CD4-positive, alpha-beta T cell treated with Interferon gamma for 1 hour (primary cell): ENCODE measurements at places on chromosomes 5 and 9.

DNA sequence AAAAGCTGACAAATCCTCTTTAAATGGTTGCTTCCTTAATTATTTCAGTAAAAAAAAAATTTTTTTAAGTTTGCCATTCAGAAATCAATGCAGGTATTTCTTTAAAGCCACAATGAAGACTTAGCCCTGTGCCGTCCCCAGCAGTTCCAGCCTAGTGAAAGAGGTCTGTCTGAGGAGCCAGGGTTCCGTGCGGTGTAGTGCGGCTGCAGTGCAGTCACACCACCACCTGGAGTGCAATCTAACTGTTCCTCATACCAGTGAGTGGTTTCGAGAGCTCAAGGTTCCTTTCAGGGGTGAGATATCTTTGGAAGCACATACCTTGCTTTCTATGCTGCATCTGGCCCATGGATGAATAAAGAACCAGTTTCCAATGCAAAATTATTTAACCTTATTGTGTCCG lies 87.5 kb downstream of the FANCC start:
- DNase-seq, result no peak

DNA sequence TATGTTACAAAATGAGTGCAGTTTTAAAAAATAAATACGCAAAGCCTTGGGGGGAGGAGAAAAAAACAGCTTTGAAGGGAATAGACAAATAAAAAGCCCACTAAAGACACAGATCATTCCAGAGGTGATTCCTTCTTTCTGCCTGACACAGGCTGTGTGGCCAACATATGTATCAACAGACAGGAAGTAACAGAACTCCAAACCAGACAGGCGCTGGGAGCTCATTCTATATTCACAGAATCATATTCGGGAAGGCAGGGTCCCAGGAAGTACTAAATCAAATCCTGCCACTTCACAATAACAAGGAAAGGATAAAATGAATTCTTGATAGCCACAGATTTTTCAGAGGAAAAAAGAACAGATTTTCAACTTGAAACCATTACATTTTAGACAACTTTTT lies 62.1 kb downstream of the SEMA5A start:
- no peak for DNase-seq

DNA sequence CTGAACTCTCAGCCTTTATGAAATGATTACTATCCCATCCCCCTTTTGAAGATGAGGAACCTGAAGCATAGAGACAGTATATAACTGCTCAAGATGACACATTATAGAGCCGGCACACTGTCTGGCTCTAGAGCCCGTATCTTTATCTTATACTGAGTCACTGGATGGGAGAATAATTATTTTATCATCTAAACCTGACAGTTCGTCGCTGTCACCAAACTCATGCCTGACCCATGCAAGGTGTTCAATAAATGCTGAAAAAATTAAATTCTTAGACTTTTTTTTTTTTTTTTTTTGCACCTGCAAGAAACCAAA lies 38.8 kb downstream of the HOMER1 start:
- DNase-seq, result no peak

- DNase-seq, result no peak
These were observed 81.1 kb downstream of the PTPN3 start for GRCh38 chr9:109417054-109417453.

DNA sequence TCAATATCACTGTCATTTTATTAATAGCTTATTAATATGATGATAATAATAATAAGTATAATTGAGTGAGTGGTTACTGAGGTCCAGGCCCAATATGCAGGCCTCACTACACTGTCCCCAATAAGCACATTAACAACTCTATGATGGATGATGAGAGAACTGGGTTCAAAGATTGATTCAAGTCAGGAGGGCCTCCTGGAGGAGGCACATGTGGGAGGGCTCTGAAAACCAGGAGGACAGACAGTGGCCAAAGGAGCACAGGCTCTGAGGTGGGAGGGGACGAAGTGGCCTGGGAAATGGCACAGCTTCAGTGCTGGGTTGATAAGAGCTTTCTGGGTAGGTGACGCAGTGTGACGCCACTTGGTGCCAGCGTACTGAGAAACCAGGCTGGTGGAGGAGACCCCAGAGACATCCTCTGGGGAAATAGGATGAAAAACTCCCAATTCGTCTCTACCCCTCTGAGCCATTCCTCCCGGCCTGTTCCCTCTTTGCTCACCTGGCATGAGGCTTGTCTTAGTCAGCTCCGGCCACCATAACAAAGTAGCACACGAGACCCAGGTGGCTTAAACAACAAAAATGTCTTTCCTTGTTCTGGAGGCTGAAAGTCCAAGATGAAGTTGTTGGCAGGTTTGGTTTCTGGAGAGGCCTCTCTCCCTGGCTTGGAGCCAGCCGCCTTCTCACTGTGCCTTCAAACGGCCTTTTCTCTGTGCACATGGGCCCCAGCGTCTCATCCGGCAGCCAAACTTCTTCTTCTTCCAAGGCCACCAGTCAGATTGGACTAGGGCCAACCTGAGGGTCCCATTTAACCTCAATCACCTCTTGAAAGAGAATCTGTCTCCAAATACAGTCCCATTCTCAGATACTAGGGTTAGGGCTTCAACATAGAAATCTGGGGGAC lies 31.6 kb downstream of the NTNG2 start:
- no peak for DNase-seq

DNA sequence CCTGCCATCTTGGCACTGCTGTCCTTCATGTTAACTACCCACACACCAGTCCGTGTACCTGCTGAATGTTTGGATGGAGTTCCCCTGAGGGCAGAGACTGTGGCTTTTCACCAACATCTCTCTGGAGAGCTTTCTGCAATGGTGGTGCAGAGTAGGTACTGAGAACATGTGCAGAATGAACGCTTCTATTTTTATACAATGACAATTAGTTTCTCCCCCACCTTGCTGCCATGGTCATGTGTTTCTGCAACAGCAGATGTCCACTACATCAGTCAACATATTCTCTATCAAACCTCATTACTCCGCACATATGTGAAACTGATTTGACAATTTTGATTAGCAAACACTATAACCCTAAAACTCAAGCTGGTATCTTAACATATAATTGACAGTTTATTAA lies 14.5 kb downstream of the PTCH1 start:
- DNase-seq, result no peak

DNA sequence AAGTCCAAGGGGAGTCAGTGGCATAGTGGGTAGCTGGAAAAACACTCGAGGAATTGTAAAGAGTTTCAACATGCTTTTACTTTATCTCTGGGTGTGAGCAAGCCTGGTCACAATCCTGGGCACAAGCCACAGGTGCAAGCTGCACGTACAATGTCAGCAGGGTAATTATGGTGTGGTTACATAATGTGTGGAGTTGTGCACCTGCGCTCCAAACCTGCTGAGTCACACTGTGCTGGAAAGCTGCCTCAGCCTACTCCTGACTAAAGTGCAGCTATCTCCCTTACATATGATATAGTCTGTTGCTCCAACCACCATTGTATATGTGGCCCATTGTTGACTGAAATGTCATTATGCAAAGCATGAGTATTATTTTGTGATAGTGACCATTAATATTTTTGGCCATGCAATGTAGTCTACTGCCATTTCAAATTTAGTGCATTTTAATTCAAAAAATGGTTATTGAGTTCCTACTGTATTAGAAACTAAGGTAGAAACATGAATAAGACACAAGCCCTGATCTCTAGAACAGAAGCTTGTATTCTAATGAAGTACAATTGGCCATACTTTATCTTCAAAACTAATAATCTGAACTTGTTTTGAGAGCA lies 160.9 kb upstream of the SLC30A5 start:
- DNase-seq, result no peak

DNA sequence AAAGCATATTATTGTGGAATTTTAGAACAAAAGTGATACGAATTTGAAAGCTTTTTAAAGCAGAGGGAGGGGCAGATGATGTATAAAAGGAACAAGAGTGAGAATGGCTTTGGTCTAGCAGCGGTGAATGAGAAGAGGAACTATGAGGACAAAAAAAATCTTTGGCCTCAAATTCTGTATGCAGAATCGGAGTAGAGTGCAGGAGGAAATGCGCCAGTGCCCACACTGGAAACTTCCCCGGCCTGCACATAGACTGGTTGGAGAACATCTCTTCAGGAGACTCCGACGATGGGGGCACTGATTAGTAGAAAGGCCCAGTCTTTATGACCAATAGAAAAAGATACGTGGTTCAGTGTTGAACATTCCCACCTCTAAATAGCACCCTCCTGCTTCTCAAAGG lies 51.3 kb downstream of the SLC46A2 start:
- DNase-seq, result no peak

GRCh38 chr5:58462154-58462553 lies 2.3 kb upstream of the PLK2 start:
- DNase-seq, result no peak

GRCh38 chr5:88090506-88090905 lies 178.1 kb downstream of the TMEM161B start:
- no peak for DNase-seq

GRCh38 chr9:101977614-101978210 lies 239.3 kb upstream of the GRIN3A start:
- DNase-seq, result no peak

DNA sequence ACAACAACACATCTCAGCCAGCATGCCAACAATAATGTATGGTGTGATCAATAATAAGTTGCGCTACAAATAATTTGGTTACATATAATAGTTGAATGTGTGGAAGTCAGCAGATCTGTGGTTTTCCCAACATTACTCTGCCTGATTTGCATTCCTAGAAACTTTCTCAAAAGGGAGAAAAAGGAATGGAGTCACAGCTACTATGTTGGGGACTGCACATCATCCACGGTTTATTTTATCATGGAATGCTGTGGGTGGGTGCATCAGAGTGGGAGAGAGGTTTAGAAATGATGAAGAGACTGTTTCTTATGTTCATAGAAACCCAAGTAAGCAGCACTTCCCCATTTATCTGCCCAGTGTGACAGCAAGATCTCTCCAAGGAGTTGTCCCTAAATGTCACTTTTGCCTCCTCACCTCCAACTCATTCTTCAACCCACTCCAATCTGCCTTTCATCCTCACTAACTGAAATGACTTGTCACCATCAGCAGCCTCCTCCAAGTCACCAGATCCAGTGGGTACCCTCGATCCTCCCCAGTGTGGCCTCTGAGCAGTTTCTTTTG lies 2.8 kb upstream of the SPOCK1 start:
- no peak for DNase-seq

GRCh38 chr5:142819292-142819691 lies 49.1 kb downstream of the ARHGAP26 start:
- DNase-seq, result no peak

GRCh38 chr5:122310889-122311288 lies 1.1 kb upstream of the SNCAIP start:
- no peak for DNase-seq
